Caudate nucleus (tissue), 63 donors: ENCODE measurements at places on chromosomes 6 and 20.

DNA sequence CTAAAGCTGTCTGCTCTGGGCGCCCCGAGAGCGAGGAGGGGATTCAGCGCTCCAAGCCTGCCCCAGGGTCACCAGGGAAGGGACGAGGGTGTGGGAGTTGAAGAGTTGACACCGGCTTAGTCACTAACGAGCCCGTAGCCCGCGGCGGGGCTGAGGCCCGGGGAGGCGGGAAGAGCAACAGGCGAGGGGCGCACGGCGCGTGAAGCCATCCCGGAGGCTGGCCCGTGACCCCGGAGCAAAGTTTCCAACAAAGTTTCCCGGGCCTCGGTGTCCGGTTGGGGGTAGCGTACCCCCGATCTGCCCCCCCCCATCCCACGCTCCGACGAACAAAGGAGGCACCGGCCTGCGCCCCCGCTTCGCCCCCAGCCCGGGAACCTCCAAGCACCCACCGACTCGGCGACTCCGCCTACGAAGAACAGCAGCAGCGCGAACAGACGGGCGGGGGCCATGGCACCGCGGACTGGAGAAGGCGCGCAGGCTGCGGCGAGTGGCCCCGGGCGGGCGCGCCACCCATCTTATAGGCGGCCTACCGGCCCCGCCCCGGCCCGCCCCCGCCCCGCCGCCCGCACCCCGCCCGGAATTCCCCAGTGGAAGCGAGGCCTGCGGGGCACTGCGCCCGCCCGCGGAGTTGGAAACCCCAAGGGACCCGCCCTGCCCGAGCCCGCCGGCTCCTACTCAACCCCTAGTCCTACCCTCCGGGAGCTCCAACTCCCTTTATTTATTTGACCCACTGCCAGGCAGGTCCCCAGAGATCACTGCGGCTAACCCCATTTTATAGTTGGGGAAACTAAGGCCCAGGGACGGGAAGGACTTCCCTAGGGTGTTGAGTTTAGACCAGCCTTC is at the start of gene SDC4:
Gene SDC4 (minus strand): TSS at position 489 of the 843 bp plus-strand sequence. CDS start 40 bp downstream, at position 449.
- DNase-seq: no peak

GRCh38 chr6:157307661-157308060 is 15.7 kb downstream of the TMEM242 start:
- no peak for DNase-seq

DNA sequence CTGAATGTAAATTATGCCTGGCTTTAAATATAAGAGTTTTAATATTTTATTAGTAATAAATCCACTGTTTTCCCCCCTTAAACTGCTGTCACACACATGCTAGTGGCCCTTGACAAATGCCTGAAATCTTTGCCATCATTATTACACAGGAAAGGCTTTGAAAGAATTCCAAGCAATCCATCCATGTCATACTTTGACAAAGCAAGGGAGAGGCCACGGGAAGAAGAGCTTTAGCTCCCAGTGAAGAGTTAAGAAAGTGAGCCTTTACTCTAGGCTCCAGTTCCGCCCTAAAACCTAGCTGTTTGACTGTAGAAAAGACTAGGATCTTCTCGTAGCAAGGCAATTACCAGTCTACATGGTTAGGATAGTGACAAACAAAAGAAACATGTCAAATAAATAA is 147.9 kb downstream of the GMDS start:
- DNase-seq: no peak

GRCh38 chr6:169221264-169221663 is 32.4 kb downstream of the THBS2 start:
- no peak for DNase-seq

GRCh38 chr6:130932921-130933320 is 105.7 kb downstream of the SMLR1 start:
- DNase-seq: no peak

GRCh38 chr6:121338956-121339355 is 4.7 kb upstream of the TBC1D32 start:
- DNase-seq: no peak

DNA sequence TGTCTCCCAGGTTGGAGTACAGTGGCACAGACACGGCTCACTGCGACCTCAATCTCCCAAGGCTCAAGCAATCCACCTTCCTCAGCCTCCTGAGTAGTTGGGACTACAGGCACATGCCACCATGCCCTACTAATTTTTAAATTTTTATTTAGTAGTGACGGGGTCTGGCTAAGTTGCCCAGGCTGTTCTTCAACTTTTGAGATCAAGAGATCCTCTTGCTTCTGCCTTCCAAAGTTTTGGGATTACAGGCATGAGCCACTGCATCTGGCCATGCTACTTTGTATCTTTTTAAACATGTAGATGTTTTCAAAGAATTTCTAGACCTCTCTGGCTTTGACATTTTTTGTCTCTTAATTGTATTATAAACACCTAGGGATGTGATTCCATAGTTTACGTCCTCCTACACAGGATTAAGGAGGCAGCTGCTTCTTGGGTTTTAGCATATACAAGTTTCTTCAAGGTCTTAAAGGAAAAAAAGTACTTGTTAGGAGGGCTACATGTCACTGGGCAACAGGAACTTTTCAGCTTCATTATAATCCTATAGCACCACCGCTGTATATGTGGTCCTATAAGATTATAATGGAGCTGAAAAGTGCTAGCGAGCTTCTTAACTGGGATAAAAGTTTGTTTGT is 1.3 kb downstream of the ADAT2 start:
- no peak for DNase-seq

GRCh38 chr6:47242483-47243386 is 67.0 kb downstream of the TNFRSF21 start:
- DNase-seq: peak; percentile 39

- no peak for DNase-seq
These were observed 22.4 kb downstream of the CALHM6 start for GRCh38 chr6:116483616-116484015.

GRCh38 chr20:24953209-24953575 is 4.1 kb downstream of the CST7 start:
- DNase-seq: no peak

- no peak for DNase-seq
These were observed 44.9 kb downstream of the PNLDC1 start for GRCh38 chr6:159844737-159845645.

DNA sequence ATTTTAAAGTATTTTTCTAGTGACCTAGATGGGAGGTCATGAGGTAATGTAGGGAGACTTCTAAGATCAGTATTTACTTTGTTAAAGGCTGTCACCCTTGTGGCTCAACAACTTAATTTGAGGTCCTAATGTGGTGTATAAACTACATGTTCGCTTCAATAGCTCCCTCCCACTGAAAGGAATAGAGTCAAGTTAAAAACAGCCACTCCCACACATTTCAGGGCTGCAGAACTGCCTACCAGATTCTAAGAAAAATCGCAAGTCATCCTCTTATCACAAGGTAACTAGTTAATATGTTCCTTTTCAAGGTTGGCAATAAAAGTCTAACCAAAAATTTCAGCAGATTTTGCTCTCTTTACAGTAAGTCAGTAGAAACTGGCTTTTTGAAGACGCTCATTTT is 15.1 kb downstream of the GSTA1 start:
- no peak for DNase-seq

DNA sequence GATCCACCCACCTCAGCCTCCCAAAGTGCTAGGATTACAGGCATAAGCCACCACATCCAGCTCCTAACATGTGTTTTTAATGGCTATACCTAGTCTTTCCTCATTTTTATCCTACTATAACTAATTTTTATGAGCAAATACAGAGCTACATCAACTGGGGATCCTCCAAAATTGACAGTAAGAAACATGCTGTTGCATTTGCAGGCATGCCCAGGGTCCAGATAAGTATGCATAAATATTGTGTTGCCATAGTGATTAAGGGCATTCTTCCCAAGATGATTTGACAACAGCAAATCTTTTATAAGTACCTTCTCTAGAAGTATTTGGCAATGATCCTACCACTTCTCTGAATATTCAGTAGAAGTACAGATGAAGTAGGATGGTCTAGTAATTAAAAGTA is 41.9 kb upstream of the MOXD1 start:
- DNase-seq: no peak

GRCh38 chr6:107491138-107491609 is 1.3 kb downstream of the SOBP start:
- DNase-seq: peak; percentile 24

DNA sequence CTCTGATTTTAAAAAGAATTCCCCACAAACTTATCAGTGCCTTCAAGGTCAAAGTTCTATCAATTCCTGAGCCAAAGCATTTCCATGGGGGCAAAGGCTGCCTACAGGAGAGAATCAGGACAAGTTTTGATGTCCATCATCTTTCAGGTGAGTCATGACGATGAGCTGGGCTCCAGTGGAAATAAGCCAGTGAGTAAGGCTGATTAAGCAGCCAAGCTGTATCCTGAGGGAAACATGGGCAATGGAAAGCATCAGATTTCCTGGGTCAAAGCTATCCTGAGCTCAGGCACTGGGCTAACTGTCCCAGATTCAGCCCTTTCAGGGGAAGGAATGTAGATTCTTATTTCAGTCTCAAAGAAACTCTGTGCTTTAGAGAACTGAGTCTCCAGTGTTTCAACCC is 377.4 kb downstream of the CD109 start:
- no peak for DNase-seq

GRCh38 chr6:167937948-167938911 is 59.2 kb upstream of the KIF25 start:
- DNase-seq: no peak

DNA sequence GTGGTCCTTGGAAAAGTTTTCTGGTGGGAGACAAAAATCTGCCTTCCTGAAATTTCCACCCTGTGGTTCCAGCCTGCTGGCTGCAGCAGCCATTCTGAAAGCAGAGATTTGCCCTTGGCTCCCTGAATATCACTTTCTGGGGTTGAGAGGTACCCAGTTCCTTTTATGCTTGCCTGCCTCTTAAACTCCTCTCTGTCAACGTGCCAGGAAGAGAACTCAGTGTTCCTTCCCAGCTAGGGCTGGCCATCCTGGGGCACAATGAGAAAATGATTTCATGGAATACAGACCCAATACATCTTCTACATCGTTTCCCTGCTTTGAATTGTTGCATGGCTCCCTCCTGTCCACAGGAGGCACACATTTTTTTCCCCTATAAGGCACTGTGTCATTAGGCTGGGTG is 1.6 kb upstream of the DSN1 start:
- no peak for DNase-seq

- DNase-seq: no peak
These were observed 260.3 kb downstream of the ALDH8A1 start for GRCh38 chr6:134689641-134690040.

DNA sequence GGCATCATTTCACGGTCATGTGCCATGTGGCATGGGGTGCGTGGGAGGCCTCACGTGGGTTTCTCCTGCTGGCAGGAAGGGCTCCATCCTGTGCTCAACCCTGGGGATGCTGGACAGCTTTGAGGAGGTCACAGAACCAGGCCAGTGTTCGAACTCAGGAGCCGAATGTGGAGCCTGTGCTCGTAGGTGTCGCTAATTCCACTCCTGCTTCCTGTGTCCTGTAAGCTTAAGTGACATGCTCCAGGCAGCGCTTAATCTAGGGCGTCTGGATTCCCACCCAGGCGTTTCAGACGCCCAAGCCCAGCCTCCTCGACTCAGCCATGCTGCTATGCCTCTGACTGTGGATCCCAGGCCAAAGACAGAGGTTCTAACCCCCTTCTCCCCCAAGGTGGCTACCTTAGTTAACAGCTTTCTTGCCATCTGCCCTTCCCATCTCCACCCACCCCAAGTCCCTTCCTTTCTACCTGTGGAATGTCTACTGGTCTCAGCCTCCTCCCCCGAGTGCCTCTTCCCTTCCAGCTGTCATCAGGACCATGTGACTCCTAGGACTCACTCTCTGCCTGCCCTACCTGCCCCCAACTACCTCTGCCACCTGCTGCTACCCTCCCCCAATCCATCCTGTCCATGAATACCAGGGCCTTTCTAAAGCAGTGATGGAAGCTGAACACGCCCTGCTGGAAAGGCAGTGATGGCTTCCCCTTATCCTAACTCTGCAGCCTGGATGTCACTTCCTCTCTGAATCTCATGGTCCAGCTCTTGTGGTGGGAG is 255.1 kb downstream of the CDH26 start:
- no peak for DNase-seq

- DNase-seq: no peak
These were observed 54.4 kb upstream of the RNF24 start for GRCh38 chr20:4069751-4070150.

- no peak for DNase-seq
These were observed 16.1 kb upstream of the SCGN start for GRCh38 chr6:25635886-25636317.

DNA sequence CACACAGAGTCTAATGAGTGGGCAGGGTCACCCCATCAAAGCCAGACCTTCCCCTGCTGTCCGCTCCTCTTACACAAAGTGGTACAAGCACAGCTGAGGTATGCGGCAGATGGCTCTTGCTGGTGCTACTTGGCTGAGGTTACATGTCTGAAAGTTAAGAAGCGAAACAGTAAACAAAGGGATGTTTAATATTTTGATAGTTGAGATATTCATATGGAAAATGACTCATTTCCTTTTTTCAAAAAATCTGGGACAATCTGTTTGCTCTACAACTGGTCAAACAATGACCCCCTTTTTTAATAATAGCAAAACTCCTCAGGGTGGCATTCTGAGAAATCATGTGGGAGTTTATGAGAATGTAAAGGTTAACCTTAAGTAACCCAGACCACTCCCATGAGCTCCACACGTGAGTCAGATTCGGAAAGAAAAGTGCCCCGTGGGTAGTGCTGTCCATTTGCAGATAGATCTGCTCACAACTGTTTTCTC is 245.3 kb downstream of the TBXT start:
- DNase-seq: no peak

GRCh38 chr6:56868687-56869086 is 86.2 kb upstream of the BEND6 start:
- no peak for DNase-seq

DNA sequence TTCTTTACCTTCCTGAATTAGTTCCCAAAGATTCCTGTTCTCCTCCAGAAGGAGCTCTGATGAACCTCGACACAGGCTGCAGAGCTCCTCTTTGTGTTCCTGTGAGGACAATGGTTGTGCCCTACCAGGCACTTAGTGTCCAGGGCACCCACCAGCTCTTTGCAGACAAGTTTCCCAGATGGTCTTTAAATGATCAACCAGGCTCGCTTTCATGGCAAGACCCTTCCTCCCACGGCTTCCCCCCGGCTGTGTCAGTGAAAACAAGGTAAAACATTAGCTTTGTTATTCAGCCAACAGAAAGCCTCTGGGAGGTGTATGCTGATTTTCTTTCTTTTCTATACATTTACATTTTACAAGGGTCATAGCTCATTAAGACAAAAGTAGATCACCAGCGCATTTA is 32.3 kb upstream of the CNKSR3 start:
- DNase-seq: no peak

- DNase-seq: no peak
These were observed 9.8 kb downstream of the RAET1E start for GRCh38 chr6:149888093-149888492.

- no peak for DNase-seq
These were observed 170.4 kb downstream of the BCKDHB start for GRCh38 chr6:80276861-80277260.
